ENCODE measurements at places on chromosomes 1 and 21. TPM values are rescaled to one million over a fixed set of nuclear protein-coding genes. Genes with fewer than 3 reads are reported as not detected.

PPIAL4G gene
- 0.35 TPM for total RNA-seq

NHLH1 gene
- 0.09 TPM for total RNA-seq

FAM151A gene
- not detected for total RNA-seq

GCSAML gene
- 1.8 TPM for total RNA-seq

DNA sequence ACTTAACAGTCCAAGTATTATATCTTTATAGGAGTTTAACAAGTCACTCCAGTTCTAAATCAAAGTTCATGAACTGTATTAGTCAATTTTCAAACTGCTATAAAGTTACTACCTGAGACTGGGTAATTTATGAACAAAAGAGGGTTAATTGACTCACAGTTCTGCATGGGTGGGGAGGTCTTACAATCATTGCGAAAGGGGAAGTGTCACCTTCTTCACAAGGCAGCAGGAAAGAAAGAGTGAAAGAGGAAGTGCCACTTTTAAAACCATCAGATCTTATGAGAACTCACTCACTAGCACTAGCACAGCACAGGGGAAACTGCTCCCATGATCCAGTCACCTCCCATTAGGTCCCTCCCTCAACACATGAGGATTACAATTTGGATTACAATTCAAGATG is 70.0 kb downstream of the CLCA4 start:
- peak; percentile 28 for DNase-seq

DNA sequence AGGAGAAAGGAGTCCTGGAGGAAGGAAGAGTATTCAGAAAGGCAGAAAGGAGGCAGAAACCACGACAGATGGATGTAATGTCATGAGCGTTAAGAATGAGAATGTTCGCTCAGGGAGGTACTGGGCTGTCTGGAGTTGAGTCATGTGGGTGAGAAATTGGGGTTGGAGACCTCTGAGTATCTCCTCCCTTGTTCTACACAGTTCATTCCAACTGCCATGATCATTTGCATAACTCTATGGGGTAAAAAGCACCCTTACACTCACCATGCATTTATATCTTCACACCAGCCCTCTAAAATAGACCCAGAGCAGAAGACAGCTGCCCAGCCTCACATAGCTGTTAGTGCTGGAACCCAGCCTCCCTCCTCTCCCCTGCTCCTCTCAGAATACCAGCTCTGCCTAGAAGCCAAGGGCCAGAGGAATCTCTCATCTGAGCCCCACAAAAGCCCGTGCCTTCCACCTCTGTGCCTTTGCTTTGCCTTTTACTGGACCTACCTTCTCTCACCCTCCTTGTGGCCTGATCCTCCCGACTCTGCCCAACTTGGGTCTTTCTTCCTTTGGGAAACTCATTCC is 85.2 kb downstream of the BEND5 start:
- DNase-seq: no peak

GRCh38 chr1:115142616-115143015 is 53.3 kb upstream of the TSPAN2 start:
- DNase-seq: no peak

All from kidney (tissue), 22 donors.